ENCODE measurements at places on chromosomes 2 and 18.
A peak's percentile ranks its signal among the peaks of the same experiment; 100 is the strongest.

GRCh38 chr2:132448771-132449170 is 32.2 kb downstream of the GPR39 start:
- no peak for DNase-seq

DNA sequence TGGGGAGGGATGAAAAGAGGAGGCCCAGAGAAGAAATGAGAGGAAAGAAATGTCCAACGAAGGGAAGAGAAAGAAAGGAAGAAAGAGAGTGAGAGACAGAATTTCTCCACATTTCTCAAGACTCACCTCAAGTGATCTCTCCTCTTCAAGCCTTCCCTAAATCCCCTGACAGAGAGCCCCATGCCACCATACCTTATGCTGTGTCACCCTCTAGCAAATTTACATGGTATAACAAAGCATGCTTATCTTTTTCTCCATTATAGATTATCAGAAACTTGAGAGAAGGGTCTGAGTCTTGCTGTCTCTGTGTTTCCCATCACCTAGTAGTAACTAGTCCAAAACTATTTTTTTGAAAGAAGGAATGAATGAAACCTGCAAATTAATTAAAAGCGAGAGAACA is 1208.4 kb downstream of the DPP10 start:
- no peak for DNase-seq

- DNase-seq = no peak
These were observed 703.8 kb upstream of the CRIM1 start for GRCh38 chr2:35651688-35652323.

GRCh38 chr2:85444629-85445172 is 26.2 kb downstream of the SH2D6 start:
- no peak for DNase-seq

- no peak for DNase-seq
These were observed 42.9 kb downstream of the SRBD1 start for GRCh38 chr2:45567974-45568789.

DNA sequence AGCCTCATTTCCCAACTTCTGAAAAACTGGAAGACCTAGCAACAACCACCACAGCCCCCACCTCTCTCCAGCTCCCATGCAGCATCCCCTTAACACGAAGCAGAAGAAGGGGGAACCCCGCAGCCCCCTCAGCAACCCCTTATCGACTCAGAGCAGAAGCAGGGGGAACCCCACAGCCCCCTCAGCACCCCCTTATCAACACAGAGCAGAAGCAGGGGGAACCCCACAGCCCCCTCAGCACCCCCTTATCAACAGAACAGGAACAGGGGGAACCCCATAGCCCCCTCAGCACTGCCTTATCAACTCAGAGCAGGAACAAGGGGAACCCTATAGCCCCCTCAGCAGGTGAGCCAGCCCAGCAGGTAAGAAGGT is 6.7 kb downstream of the SLC66A2 start:
- DNase-seq = no peak

DNA sequence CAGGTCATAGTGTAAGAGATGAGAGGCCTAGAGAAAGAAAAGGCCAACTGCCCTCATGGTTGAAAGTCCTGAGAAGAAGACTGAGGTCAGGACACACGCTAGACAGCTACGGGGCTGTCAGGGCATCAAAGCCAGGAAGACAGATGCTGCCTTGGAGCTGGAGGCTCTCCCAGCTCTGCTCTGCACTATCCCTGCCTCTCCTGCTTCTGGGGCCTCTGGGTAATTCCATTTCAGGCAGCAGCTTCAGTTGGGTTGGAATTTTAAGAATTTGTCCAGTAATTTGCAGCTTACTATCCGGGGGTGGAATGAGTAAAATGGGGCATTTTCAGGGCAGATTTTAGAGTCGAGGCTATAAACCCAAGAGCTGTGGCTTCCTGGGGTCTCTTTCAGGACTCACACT is 76.2 kb upstream of the CTAGE1 start:
- no peak for DNase-seq

GRCh38 chr2:219214141-219214540 is 4.6 kb downstream of the ABCB6 start:
- no peak for DNase-seq

DNA sequence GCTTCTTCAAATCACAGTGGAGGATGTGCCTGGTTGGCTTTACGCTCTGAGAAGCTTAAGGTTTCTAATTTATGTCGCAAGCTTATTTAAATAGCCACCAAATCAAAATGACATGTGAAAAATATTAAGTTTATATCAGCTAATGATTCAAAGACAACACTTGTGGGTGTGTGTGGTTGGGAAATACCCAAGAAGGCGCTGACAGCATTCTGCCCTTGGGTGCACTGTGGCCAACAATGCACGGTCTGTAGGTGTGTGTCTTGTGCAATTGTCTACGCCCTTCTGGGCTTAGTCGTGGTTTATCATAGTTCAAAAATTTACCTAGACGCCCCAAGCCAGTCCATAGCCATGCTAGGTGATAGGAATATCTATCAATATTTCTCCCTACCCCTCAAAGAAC is 60.9 kb downstream of the KCTD1 start:
- no peak for DNase-seq

DNA sequence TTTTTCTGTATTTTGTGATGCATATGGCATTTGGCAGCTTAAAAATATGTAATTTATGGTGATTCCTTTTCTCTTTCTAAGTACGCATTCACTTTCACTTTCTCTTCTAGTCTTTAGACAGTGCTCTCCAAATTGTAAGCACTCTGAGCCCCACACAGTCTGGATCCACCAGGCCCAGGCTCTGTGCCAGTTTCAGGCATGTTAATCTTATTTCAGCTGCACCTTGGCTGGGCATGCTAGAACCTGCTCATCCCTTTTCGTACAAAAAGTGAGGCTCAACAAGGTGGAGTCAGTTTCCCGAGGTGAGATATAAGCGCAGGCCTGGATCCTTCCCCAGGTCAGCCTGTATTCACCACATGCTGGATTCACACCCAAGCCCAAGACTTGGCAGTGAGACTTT is 203.9 kb downstream of the MTX2 start:
- DNase-seq = no peak

DNA sequence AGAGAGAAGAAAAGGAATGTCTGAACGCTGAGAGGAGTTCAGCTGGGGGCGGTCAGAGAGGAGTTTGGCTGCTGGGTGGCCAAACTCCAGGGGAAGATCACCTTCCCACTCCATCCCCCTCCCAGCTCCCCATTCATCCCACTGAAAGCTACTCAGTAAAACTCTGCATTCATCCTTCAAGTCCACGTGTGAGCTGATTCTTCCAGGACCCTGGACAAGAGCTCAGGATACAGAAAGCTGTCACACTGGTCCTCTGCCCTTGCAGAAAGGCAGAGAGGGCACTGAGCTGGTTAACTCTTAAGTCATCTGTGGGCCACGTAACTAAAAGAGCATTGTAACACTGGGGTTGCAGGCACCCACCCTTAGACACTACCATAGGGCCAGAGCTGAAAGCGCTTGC is 132.1 kb upstream of the ARL4C start:
- DNase-seq = no peak

- no peak for DNase-seq
These were observed 43.4 kb upstream of the HAAO start for GRCh38 chr2:42835577-42836371.

- no peak for DNase-seq
These were observed 124.2 kb upstream of the BOD1L2 start for GRCh38 chr18:57022716-57023115.

DNA sequence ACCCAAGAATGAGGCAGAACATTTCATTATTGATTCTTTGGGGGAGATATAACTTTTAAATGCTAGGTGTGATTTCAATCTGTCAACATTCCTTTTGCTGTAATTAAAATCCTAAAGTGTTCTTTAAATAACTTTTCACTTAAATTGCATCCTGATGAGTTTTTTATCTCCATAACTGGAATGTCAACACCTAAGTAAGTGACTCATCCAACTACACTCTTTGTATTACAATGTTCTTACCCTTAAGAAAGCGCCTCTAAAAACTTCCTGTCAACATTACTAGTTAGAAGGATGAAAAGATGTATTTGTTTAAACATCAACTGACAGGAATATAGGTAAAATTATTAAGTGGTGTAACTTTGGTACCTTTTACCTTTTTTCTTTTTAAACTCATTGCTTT is 1657.0 kb downstream of the LRP1B start:
- DNase-seq = no peak

GRCh38 chr2:120222186-120223033 is 790 bp downstream of the TMEM185B start:
- no peak for DNase-seq

DNA sequence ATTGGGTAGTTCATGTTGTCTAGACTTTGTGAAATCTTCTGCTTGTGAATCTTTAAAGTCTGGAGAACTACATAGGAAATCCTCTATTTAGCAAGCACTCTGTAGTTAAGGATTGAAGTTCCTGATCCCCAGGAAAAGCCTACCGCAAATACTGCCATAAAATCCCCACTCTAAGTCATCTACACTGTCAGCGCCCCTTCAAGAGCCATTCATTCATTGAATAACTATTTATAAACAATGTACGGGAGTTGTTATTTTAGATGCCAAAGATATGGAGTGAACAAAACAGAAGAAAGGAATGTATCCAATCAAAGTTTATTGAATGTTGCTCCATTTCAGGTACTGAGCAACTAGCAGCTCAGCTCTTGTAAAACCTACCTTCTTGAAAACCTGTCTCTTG is 36.5 kb upstream of the SLC39A10 start:
- no peak for DNase-seq

- DNase-seq = no peak
These were observed 227.6 kb downstream of the SEPTIN10 start for GRCh38 chr2:109386004-109386695.

GRCh38 chr2:23135481-23136100 is 249.4 kb upstream of the KLHL29 start:
- DNase-seq = no peak

- no peak for DNase-seq
These were observed 181.1 kb downstream of the NEDD4L start for GRCh38 chr18:58225101-58225500.

GRCh38 chr2:151930042-151930441 is 101.8 kb upstream of the ARL5A start:
- DNase-seq = no peak

DNA sequence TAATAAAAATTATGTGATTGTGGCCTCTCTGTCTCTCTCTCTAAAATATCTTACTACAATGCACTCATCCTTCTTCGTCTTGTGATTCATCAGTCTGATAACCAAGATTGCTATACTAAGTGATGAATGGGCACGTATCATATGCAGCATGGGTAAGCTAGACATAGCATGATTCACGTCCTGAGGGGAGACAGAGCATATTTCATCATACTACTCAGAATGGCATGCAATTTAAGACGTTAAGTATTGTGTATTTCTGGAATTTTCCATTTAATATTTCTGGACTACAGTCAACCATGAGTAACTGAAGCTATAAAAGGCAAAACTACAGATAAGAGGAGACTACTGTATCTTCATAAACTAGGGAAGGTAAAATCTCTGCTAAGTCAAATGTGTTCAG is 97.0 kb upstream of the CD226 start:
- no peak for DNase-seq

GRCh38 chr2:72548081-72548764 is 277.6 kb downstream of the EXOC6B start:
- no peak for DNase-seq

DNA sequence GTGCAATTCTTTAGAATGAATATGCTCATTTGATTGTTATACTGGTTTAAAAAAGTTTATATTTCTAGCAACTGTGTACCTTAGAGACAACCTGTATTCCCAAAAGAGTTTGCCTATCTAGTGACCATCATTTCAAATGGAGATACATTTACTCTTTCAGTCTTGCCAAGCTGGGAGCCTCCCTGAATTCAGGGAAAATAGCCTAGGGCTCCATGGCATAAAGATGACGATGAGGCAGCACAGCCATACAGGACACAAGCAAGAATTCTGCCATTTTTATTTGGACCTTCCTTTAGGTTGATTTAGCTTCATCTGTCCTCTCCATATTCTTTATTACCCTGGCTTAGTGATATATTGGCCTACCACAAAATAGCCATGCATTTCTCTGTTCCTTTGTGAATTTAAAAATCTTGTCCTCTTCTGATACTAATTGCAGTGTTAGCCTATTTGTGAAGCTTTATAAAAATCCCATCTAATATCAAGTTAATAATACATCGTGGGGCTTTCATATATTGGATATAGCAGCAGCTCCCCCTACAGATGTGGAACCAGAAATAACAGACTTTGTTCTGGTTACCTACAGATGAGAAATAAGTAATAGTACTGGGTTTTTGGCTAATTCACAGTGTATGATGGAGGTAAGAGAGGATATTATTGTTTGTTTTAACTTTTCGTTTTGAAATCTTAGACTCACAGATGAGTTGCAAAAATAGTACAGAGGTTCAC is 1661.9 kb upstream of the PIK3C3 start:
- DNase-seq = no peak

- no peak for DNase-seq
These were observed 497.2 kb upstream of the ZEB2 start for GRCh38 chr2:145017149-145017548.

DNA sequence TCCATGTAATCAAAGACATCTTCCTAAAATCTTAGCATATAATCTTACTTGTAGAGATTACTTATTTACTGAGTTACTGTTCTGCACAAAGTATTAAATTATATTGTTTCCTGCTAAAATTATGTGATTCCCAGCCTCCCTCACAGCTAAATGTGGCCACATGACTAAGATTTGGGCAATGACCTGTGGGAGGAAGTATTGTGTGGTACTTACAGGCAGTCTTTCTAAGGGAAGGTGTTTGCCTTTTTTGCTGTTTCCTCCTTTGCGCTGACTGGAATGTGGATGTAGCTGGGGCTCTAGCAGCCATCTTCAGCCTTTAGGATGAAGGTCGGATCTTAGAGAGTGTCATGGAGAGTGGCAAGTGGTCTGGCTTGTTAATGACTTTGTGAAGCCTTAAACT is 146.3 kb upstream of the APCDD1 start:
- no peak for DNase-seq

- no peak for DNase-seq
These were observed 60.8 kb downstream of the ST6GAL2 start for GRCh38 chr2:106825161-106825560.

DNA sequence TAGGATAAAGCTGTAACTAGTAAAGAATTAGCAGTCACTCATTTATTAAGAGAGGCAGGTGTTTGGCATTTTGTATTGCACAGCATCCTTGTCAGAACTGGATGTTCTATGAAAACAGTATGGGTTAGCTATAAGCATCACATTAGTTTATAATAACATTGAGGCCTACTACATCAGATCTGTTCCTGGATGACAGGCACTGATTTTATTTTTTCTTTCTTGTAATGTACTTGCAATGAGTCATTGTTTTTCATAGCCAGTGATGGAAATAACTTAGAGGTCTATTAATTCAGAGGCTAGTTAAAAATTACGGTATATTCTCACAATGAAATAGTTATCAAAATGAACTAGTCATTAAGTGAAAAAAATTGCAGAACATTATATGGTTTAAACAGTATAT is 13.0 kb upstream of the RMDN2 start:
- DNase-seq = no peak

DNA sequence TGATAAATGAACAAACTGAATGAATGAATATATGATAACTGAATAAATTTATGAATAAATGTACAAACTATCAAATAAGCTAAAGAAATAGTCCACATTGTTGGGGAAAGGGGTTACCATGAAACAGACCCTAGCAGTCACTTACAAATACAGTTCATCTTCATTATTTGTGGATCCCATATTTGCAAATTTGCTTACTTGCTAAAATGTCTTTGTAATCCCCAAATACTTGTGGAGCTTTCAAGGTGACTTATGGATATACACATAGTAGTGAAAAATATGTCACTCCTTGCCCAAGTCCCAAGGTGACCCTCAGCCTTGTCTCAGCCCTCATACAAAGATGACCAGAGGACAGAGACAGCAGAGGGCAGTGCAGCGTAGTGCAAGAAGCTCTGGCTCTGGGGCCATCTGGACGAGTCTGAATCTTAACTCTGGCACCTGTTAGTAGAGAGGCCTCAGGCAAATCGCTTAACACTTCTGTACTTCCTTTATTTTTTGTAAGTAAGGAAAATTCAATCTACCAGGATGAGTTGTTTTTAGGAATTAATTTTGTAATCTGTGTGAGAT is 3.1 kb downstream of the PAIP2B start:
- peak; percentile 29 for DNase-seq

All from left kidney (tissue), 8 donors.